ENCODE measurements at places on chromosomes 6 and 20. TPM values are rescaled to one million over a fixed set of nuclear protein-coding genes. Genes with fewer than 3 reads are reported as not detected.

Gene DSP
- 2.5 TPM for total RNA-seq

Gene PARD6B
- total RNA-seq, result 9.4 TPM

Gene CAPN11
- not detected for total RNA-seq

Gene RIPPLY2
- total RNA-seq, result 11.3 TPM

Gene TMC2
- total RNA-seq, result 7.5 TPM

Gene OR2H1
- not detected for total RNA-seq
